ENCODE measurements at places on chromosomes 16 and 17.

GRCh38 chr17:61349350-61349749, 50.3 kb upstream of the TBX2 start:
- no peak for DNase-seq

DNA sequence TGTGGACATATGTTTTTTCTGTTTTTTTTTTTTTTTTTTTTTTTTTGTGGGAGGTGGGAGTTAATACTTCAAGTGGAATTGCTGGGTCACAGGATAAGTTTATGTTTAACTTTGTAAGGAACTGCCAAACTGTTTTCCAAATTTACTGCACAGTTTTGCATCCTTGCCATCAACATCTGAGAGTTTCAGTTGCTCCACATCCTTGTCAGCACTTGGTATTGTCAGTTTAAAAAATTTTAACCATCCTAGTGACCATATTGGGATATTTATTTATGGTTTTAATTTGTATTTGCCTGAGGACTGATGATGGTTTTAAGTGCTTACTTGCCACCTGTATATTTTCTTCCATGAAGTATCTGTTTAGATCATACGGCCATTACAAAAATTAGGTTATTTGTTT, 34.0 kb upstream of the IRF8 start:
- DNase-seq, result no peak

- no peak for DNase-seq
Observed at GRCh38 chr16:57537194-57537505, 779 bp upstream of the CCDC102A start.

- no peak for DNase-seq
Observed at GRCh38 chr17:80781211-80781610, 210.4 kb upstream of the CHMP6 start.

DNA sequence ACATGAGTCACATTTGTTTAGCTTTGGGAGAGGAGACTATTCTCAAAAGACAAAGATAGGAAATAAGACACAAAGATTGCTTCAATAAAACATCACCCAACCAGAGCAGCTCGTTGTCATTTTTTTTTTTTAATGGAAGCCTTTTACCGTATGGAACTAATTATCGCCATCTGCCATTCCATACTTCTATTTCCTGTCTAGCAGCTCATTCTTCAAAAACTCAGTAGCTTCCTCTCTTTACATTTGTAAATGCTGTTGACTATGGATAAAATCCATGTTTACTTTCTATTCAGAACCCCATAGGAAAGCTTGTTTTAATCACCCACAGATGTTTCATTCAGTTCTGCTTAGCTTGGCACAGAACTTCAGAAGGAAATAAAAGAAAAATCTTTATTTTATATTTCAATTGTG, 110.0 kb upstream of the PSMD7 start:
- DNase-seq, result no peak

DNA sequence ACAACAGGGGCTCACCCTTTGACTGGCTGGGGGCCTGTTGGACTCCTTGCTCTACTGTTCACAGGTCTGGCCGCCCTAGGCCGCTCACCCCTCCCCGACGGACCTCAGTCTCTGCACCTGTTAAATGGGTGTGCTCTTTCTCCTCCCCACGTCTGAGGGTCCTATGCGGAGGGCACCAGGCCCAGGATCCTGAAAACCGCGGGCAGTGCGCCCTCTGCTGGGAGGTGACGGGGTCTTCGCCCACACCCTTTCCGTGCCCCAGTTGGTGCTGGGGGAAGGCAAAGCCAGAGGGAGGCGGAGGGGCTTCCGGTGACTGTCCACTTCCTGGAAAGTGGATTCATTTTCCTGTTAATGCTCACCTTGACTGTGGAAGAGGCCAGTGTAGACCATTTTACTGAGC, 1010.9 kb downstream of the KCNJ18 start:
- no peak for DNase-seq

GRCh38 chr16:31467151-31467773, 4.7 kb upstream of the TGFB1I1 start:
- no peak for DNase-seq

- no peak for DNase-seq
Observed at GRCh38 chr16:17372386-17372785, 98.4 kb downstream of the XYLT1 start.

DNA sequence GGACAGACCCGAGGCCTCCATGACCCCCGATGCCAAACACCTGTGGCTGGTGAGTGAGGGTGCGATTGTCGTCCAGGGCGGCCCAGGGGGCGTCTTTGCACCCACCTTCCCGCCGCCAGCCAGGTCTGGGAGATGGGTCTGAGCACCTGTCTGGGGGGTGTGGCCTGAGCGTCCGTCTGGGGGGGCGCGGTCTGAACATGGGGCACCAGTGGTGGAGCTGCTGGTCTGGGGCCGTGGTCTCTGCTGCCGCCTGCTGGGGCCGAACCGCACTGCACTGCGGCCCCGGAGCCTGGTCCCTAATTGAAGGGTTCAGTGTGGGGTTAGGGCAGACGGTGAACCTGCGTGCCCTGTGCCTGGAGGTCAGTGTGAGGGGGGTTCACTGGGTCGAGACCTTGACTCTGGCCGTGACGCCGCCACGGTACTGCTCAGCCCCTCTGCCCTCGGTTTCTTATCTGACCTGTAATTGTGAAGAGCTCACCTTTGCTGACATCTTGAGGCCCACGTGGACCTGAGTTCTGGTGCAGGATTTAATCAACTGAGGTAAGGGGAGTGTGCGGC, 12.6 kb upstream of the TCF25 start:
- DNase-seq, result peak; percentile 75

DNA sequence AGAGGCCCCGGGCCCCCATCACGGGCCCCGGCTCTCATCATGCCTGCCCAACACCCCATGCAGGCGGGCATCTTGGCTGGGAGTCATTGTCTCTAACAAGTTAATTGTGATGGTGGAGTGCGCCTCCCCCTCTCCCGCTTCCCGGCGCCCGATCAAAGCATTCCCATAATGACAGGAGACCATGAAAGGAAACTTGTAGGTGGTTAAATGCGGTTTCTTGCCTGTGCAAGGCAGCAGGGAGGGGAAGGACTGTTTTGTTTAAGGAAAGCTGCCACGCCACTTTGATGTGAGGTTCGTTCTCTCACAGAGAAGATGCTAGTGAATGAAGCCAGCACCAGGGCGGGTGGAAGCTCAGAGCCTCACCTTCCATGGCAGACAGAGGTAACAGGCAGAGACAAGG, 45.4 kb downstream of the C16orf78 start:
- DNase-seq, result no peak

DNA sequence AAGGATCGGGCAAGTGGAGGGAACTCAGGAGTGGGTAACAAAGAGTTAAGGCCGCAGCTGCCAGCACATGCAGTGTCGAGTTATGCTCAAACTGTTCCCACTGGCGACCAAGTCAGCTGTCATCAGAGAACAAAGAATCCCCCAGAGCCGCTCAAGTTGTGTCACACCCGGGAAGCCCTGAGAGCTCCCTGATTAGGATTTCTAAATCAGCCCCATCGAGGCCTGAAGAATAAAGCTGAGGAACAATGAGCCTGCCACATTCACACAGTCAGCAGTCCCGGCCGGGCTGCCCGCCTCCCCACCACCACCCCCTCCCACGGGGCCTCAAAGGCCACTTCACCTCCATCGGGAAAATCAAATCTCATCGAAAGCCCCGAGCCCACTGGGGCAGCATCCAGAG, 84.5 kb downstream of the SOX9 start:
- no peak for DNase-seq

GRCh38 chr17:82838386-82839063, 1.3 kb downstream of the ZNF750 start:
- DNase-seq, result no peak

- no peak for DNase-seq
Observed at GRCh38 chr16:78668393-78668792, 568.9 kb downstream of the WWOX start.

DNA sequence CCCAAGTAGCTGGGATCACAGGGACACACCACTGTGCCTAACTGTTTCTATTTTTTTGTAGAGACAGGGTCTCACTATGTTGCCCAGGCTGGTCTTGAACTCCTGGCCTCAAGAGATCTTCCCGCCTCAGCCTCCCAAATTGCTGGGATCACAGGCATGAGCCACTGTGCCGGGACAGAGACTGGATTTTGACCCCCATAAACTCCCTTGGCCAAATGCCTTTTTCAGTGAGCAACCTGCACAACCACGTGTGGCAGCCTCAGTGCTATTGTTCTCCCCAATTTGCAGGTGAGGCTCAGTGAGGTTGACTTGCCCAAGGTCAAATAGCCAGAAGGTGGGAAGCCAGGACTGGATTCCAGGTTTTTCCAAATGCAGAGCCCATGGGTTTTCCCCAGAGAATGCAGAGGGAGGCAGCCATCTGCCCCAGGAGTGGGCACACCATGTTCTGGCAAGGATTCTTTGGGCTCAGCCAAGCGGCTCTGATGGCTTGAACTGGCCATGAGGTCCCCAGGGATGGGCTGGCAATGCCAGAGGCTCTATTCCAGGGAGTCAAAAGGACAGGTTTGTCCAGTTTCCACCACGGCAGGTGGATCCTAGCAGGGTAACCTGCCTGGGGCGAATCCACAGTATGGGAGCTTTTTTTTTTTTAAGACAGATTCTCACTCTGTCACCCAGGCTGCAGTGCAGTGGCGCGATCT, 1.8 kb downstream of the IL27 start:
- DNase-seq, result no peak

GRCh38 chr16:85613604-85614337, 649 bp downstream of the GSE1 start:
- DNase-seq, result peak; percentile 20

DNA sequence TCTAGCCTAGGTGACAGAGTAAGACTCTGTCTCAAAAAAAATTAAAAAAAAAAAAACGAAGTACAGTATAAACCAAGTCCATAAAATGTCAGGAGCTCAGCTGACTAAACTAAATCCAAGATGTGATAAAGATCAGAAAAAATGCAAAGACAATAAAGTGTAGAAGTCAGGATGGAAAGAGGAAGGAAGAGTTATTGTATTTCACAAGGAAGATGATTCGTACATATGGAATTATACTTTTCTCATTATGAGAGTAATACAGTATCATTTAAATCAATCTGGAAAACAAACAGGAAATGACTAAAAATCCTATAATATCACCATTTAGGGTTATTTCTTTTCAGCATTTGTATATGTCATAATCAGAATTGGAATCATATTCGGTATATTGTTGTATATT, 11.4 kb upstream of the APOH start:
- no peak for DNase-seq

GRCh38 chr16:1745181-1745899, 26.0 kb downstream of the NME3 start:
- DNase-seq, result no peak

- no peak for DNase-seq
Observed at GRCh38 chr17:77914385-77915254, 43.9 kb upstream of the TNRC6C start.

DNA sequence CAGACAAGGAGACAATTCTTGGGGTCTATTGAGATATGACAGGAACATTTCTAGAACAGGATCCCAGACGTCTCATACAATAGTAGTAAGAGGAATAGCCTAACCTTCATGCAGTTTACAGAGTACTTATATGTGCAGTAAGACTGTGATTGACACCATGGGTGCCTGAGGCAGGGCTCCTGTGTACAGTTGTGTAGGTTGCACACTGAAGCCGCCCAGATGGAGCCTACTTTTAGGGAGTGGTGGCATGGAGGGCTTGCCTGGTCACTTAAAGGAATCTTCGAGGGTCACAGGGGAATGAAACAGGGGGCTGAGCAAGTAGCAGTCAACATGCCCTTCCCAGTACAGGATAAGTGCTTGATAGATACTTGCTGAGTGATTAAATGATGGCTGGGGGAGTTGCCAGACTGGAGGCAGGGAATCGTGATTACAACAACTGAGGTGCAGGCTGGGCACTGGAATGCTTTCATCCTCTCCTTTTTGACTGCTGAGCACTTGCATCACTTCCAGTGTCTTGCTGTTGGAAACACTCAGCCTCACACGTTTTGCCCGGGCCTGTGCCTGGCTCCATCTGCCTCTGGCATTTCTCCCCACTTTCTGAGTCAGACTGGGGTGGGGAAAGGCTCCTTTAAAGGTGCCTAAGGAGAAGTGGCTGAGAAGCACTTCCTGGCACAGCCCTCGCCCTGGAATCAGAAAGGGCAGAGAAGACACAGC, 71.0 kb downstream of the COPRS start:
- DNase-seq, result no peak

DNA sequence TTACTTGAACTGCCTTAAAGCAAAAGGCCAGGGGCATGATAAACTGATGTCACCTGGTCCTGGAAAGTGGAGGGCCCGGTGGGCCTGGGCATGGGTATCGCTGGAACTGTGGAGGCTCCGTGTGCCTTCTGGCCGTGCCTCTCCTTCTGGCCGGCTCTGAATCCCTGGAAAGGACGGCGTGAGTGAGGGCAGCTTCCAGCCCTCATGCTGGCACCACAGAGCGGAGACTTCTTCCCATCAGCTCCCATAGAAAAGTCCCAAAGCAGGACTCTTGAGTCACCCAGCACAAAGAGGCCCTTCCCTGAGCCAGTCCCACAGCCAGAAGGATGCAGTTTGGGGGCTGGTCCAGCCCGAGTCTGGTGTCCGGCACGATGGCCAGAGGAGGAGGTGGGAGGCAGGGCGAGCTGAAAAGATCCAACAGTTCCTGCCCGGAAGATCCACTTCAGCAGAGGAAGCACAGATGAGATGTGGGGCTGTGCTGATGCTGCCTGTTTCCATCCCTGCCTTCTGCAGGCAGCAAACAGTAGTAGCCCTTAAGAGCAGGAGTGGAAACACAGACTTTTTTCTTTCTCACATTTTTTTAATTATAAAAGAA, 7.8 kb downstream of the GAA start:
- DNase-seq, result no peak

DNA sequence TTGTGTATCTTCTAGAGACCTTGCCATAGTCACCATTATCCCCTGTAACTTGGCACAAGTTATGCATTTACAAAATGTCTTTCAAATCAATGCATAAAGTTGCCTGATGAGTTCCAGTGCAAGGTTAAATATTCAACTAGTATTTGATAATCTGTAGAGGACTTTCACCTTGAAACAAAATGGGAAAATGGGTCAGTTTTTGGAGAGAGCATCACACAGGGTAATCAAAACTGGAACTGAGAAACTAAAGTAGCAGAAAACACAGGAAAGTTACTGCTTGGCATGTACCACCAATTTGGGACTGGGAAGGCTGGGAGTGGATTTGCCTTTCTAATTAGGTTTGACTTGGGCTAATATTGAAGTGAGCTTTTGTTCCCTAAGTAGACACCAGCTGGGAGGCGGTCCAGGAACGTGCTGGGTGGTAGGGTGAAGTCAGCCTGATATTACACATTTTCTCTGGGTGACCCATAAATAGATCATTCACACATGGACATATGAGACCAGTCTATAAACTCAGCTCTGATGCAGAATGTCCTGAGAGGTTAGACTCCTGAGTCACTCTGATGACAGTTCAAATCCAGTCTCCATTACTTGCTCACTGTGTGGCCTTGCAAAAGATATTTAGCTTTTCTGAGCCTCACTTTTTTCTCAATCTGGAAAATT, 152.3 kb downstream of the PCTP start:
- no peak for DNase-seq

GRCh38 chr17:57002904-57003303, 25.0 kb downstream of the SCPEP1 start:
- DNase-seq, result no peak
